ENCODE measurements at places on chromosomes 11 and 22.

DNA sequence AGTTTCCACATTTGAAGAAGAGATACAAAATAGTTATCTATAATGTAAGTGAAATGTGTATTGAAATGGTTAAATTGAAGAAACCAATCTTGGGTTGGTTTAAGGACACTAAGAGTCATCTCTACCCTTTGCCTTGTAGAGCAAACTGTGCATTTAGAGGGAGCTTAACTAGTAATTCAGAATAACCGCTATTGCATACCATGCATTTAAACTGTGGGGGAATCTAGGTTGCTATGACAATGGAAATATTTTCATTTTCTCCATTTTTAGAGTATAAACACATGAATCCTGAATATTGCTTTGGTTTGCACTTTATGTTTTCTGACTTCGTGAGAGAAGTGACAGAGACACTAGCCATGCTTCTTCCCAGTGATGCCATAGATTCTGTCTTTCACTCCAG is 39.7 kb downstream of the FAT3 start:
- no peak for DNase-seq

DNA sequence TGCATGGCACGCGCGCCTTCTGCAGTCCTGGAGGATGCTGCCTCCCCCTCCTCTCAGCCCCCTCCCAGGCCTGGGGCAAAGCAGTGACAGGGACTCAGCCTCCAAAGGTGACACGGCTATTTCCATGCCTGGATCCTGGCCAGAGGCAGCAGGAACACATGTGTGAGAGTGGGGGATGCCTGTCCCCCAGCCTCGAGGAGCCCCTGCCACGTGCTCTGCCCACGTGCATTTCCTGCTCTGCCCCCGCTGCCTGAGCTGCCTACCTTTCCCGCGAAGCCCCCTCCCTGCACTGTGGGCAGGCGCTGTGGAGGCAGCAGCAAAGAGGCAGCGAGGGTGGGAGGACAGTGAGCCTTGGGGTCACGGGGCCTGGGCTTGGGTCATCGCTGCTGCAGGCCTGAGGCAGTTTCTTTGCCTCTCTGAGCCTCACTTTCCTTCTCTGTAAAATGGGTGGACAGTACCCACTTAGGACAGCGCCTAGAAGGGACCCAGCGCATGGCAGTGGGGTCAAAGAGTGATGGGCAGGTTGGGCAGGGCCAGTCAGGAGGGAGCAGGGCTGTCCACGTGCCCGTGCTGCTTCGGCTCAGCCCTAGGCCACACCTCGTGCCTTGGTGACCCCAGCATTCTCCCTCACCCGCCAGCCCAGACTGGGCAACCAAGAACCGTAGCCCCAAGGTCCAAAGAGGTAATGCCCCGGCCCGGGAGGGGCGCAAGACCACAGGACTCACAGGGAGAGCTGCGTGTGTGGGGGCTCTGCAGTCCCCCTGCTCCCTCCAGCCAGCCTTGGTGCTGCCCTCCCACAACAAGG is 48.6 kb downstream of the FLRT1 start:
- no peak for DNase-seq

GRCh38 chr11:68266121-68266891 is 5.5 kb downstream of the C11orf24 start:
- DNase-seq, result no peak

DNA sequence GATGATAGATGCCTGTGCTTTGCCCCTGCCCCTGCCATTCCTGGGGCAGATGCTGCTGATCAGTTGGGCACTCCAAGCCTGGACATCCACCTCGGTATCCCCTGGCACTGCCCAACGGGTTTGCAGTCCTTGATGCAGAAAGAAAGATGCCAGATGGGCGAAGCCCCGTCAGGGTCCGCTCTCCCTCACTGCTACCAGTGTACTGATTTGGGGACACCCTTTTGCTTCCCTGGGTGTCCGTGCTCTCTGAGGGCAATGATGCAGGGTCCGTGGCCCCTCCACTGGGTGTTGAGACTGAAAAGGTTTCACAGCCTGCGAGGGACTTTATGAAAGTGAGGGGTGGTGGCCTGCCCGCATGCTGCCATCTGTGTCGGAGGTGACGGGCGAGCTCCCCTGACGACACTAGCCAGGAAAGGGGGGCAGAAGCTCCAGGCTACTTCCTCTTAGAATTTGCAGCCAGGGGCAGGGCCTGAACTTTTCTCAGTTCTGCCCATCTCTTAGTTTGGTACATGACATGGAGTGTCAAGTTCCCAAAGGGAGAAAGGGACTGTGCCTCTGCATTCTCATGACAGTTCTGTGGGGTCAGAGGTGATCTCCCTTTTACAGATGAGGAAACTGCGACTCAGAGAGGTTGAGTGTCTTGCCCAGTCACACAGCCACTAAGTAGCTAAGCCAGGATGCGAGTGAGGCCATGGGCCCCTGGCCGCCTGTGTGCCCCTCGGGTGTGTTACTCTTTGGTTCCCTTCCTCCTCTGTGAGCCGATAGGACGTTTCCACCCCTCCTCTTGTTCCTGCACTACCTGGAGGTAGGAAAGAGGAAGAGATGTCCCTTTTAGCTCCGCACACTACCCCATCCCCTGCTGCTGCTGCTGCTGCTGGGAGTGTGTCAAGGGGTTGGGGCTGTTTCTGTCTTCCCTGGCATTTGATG is 96.6 kb downstream of the BCR start:
- no peak for DNase-seq

DNA sequence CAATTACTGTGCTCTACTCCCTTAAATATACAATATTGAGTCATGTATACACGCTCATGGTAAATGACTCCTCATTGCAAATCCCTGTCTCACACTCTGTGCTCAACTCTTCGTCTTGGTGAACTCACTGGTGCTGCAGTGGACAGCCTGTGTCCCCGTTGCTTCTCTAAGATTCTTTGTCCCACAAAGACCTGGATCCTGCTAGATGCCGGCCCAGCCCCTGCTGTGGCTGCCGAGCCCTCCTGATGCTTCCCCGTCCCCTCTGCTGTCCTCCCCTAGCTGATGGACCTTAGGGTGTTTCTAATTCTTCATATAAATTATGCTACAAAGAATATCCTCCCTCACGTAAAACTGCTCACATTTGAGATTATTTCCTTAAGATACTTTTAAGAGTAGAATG is 5.5 kb downstream of the APOL2 start:
- DNase-seq, result no peak

DNA sequence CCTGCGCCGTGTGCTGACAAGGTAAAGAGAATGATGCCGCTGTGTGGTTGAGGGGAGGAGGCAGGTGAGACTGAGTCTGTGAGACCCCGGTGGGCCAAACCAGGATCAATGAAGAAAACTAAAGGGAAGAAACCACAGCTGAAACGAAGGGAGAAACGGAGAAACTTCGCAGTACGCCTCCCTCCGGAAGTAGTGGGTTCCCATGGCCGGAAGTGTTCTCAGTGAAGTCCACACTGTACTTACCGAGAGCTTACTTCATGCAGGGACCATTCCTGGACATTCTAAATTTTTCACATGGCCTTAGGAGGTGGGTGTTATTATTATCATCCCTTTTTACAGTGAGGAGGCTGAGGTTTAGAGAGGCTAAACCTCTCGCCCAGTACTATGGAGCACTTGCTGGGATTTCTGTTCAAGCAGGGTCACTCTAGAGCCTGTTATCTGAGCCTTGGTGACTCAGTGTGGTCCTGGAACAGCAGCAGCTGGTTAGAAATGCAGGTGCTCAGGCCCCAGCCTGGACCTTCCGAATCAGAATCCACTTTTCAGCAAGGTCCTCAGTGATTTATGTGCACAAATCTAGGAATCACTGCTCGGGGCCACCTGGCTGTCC is 17.9 kb downstream of the CD5 start:
- DNase-seq, result peak; percentile 23

- DNase-seq, result no peak
Observed at GRCh38 chr22:24532075-24532474, 22.9 kb downstream of the GUCD1 start.

GRCh38 chr22:39252461-39253434 is 8.0 kb upstream of the PDGFB start:
- no peak for DNase-seq

DNA sequence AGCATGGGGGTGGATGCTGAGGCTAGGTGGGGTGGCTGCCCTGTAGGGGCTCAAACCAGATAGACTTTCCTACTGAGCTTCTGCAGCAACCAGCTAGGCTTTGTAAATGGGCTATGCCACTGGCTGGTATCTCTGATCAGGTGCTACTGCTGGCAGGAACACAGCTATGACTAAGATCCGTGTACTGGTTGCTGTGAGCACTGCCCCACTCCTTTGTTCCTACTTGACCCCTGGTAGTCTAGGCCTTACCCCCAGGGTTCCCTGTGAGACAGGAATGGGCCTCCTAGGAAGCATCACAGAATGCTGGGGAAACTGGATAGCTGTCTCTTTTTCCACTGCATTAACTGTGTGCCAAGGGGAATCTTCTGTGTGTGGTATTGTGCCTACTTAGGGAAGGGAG is 58.4 kb upstream of the GAB2 start:
- no peak for DNase-seq

GRCh38 chr11:62577046-62577714 is 3.5 kb upstream of the EEF1G start:
- no peak for DNase-seq

DNA sequence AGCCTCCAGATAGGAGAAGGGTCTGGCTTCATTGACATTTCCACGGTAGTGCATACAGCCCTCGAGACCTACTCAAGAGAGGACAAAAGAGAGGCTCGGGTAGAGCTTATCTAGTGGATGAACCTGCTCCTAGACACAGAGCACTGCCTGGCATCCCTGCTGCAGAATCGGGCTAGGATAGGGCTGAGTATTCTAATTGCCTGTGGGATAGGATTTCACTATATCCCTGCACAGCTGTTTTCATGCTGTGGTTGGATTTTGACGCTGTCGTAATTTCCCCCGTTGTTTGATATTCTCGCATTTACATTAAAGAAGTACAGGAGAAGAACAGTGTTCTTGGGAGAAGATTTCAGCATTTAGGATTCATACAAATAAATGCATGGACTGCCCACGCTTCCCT is 107.8 kb downstream of the KIRREL3 start:
- DNase-seq, result no peak

GRCh38 chr22:25448435-25449051 is 115.9 kb upstream of the GRK3 start:
- DNase-seq, result peak; percentile 20

DNA sequence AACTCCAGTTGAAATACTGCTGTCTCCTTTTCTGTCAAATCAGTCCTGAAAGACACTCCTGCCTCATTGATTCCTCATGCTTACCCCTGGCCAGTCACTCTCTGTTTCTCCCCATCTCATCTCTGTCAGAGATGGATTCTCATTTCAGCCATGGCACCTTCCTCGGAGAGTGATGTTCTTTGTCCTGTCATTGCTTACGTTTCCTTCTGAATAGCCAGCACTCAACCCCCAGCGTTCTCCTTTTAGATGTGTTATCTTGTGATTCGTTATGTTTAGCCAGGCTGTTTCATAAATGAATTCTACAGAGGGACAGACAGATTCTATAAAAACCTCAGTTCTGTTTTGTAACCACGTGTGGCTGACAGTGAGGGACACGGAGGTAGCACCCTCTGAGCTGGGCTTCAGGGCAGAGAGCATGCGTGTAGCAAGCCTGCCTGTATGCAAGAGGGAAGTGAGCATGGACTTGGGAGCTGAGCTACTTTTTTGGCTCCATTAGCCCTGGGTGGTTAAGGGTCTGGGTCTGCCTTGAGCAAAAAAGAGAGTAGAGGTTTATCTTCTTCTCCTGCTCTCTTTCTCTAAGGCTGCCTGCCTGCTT is 354.6 kb downstream of the DDX10 start:
- DNase-seq, result no peak

DNA sequence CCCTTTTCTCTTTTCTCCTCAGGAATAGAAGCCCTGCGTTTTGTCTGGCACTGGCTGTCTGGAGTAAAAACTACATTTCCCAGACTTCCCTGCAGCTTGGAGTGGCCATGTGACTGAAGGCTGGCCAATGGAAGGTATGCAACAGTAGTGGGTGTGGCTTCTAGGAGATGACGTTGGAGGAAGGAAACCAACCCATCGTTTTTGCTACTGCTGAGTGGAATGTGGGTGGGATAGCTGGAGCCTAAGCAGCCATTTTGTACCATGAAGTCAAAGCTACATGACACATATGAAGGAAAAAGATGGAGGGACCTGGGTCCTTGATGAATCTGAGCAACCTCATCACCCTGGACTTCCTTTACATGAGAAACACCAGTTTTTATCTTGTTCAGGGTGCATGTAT is 19.6 kb downstream of the FGF3 start:
- no peak for DNase-seq

- no peak for DNase-seq
Observed at GRCh38 chr11:15836795-15837194, 519.6 kb downstream of the SOX6 start.

GRCh38 chr11:32792948-32793475 is 1.4 kb downstream of the CCDC73 start:
- DNase-seq, result peak; percentile 60

- DNase-seq, result no peak
Observed at GRCh38 chr11:44561275-44561805, 4.1 kb upstream of the CD82 start.

DNA sequence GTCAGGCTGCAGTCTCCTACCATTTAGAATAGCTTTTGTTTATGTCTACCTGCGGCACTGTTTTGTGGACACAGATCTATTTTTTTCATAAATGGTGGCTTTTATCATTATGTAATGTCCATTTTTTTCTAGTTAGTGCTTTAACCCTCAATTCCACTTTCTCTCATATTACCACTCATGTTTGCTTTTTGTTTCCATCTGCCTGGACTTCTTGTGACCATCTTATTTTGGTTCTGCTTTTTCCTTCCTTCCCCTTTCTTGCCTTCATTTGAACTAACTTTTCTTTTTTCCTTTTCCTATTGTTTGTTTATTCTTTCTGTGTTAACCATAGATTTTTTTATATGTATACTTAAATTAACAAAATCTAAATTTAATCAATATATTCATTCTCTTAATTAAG is 98.5 kb upstream of the SLC22A12 start:
- DNase-seq, result no peak

GRCh38 chr11:118211006-118211405 is 13.8 kb downstream of the JAML start:
- no peak for DNase-seq

- no peak for DNase-seq
Observed at GRCh38 chr22:36257948-36258670, 5.2 kb downstream of the APOL1 start.

- no peak for DNase-seq
Observed at GRCh38 chr11:87212891-87213290, 175.2 kb downstream of the TMEM135 start.

DNA sequence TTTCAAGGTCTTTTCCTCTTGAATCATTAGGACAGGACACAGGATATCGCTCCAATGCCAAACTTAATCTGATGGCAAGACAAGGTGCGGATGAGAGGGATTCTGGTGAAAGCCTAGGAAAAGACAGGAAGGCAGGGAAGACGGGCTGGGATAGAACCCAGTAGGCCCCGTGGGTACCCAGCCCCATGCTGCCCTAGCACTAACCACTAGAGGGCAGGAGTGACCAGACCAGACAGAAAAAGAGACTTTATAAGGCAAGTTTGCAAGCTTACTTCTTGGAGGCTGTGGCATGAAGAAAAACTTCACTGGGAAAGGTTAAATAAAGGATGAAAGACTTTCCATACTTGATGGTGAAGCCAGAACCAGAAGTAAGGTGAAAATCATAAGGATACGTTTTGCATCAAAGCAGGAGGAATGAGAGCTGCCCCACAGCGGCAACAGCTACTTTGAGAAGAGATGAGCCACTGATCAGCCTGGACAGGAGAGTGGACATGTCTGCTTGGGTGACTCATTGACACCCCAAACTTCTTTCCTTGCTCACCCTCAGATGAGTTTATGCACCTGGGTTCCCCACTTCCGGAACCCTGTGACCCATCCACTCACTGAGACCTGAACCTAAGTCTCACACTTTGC is 39.8 kb downstream of the SYN3 start:
- peak; percentile 29 for DNase-seq

Measured in activated T-cell treated with anti-CD3 and anti-CD28 coated beads, Interleukin-2, amount 50 U/mL, for 1 hour (primary cell).